ENCODE measurements at places on chromosomes 4 and X.

DNA sequence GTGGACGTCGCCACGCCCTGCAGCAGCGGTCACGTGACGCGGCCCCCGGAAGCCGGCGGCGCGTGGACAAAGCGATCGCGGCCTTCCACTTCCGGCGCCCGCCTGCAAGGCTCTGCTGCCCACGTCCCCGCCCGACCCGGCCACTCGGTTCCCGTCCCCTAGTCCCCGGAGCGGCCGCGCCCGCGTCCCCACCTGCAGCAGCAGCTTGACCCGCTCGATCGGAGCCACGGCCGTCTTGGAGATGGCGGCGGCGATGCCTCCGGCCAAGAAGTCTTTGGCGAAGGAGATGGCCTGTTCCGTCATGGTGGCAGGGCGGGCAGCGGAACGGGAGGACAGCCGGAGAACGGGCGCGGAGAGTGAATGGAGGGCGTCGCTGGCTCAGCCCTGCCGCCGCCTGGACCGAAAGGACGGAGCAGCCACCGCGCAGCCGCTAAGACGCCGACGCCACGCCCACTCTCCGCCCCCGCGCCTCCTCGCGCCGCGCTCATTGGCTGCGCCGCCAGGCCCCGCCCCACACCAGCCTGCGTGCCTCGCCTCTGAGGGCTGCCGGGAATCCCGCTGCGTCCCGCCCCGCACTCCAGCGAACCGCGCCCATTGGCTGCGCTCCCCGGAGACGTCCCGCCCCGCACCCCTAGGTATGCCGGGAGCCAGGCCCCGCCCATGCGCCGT lies at the start of gene SLC25A6:
TSS of gene SLC25A6 (minus strand) at position 407 of the 669 bp plus-strand sequence. CDS start at position 303, 104 bp downstream.
- peak; percentile 99 for DNase-seq

DNA sequence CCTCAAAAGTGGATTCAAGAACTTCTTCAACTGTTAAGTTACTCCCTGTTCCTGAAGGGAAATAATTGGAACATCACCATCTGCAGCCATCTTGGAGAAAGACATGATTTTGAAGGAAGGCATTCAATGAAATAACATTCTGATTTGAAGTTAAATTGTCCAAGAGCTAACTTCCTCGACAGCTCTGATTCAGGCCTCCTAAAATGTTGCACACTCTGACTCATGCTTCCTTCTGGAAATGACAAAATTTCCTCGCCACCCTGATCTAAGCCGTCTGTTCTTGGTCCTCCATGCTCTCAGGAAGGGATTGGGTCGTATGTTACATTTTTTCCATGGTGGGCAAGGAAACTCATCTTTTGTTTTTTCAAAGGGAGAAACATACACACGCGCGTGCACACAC lies 496.9 kb upstream of the DIPK2B start:
- no peak for DNase-seq

DNA sequence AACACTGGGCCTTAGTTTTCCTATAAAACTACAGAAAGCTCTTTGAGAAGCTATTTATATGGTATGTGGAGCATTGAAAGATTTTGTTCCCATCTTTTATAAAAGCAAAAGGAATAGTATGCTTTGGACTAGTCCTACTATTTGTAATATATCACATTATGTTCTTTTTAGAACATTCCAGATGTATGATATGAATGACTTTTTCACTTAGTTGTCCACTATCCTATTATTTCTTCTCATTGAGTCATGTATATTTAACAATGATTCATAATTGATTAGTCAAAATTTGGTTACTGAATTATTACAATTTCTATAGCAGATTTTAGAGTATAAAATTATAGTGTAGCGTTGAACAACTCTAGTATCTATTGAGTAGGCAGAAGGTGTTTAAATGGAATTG lies 34.2 kb downstream of the RASSF6 start:
- no peak for DNase-seq

DNA sequence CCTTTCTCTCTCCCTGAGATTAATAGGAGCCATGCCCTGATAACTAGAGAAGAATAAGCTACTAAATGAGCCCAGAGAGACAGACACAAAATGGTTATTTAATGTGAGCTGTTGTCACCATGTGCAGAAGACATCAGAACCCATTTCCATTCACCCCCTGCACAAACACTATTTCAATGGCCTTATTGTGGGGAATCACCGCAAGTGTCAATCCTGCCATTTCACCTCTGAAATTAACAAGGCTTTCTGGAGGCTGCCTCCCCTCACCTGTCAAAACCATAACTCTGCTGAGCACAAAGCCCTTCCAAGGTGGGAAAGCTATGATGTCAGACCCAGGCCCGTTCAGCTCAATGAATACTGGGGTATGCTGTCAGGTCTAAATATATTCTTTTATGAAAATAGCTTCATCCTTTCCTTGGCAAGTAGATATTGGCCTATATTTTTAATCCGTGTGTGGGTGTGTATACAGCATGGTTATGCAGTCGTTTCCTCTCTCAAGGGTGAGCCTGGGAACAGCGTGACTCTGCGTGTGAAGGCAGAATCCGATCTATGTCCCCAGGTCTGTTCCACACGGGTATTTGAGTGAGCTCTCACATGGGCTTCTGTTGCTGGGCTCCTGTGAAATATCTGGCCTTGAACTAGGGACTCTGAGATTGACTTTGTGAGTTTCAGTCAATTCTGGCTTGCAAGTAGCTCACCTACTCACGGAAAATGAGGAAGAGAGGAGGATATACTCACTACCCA lies 266.3 kb downstream of the FBXW7 start:
- DNase-seq: no peak

DNA sequence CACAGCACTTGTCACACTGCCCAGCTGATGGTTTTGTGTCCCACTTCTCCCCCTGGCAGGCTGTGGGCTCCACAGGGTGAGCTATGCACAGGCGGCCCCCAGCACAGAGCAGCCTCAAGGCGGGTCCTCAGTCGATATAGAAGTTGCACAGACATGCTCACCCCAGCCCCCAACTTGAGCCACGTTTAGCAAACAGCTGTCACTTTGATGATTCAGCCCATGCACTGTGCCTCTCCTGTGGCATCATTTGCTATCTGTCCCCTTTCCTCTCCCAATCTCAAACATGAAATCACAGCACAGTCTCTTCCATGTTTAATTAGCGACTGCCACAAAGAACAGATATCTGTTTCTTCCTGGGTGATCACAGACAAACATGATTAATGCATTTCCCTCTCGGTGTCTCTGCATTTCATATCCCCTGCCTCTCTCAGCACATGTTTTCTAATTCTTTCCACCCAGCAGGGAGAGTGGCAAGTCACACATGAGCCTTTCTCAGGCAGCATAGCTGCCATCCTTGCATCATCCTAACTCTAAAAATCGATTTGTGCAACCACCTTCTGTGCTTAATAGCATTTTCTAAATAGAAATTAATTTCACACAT lies 204.9 kb downstream of the EVC2 start:
- DNase-seq: no peak

DNA sequence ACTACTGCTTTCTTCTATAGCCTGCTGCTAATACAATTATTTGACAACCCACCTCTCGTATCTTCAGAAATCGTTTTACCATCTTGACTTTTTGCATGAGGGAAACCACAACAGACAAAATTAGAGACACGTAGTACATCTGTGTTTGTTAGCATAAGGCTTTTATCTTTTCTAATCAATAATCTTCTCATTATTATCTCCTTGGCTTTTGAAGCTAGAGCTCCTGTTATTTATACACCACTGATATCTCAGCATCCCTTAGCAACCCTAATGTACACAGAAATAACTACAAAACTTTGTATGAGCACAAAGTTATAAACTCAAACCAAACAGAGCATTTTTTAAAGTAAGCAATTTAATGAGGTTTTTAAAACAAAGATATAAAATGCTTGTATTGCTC lies 39.7 kb downstream of the CORIN start:
- DNase-seq: no peak

DNA sequence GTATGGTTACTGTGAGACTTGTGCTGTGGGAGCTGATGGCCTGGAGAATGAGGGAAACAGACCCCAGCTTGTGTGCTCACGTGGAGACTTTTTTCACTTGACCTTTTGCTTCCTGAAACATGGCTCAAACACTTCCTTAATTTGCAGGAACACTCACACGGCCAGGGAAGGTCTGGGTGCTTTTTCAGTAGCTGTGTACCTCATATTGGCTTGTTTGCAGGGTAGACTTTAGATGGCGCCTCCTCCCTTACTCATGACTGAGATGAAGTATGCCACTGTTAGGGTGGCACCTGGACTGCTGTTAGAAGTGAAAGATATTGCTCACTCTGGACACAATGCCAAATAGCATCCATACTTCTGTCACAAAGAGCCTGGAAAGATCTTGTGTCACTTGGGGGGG lies 75.7 kb upstream of the WDR1 start:
- no peak for DNase-seq

- DNase-seq: no peak
Observed at GRCh38 chrX:56564164-56564885, 898 bp downstream of the UBQLN2 start.

DNA sequence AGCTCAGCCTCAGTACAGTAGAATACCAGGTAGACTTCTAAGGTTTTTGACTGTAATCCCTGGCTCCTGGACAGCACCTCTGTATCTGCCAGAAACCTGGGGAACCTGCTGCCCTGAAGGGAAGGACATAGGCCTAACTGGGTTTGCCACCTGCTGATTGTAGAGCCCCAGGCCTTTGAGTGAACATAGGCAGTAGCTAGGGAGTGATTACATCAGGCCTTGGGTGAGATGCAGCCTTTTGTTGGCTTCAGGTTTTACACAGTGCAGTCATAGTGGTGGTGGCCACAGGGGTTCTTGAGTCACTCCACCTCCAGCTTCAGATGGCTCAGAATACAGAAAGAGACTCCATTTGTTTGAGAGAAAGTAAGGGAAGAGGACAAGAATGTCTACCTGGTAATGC lies 19.3 kb downstream of the IQCM start:
- no peak for DNase-seq

DNA sequence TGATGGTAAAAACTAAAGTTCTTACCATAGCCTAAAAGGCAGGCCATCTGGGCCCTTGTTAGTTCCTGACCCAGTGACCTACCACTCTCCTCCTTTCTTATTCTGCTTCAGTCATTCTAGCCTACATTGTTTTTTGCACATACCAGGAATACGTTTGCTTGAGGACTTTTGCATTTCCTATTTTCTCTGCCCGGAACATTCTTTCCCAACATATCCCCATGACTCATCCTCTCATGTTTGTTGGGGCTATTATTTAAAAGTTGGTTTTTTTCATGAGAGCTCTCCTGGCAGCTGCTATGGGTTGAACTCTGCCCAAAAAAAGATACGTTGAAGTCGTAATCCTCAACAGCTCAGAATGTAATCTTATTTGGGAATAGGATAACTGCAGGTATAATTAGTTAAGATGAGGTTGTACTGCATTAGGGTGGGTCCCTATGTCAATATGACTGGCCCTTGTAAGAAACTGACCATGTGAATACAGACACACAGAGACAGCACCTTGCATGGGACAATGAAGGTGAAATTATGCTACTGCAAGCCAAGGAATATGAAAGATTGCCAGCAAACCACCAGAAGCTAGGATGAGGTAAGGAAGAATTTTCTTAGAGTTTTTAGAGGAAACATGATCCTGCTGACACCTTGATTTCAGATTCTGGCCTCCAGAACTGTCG lies 138.3 kb upstream of the PDHA2 start:
- DNase-seq: no peak

DNA sequence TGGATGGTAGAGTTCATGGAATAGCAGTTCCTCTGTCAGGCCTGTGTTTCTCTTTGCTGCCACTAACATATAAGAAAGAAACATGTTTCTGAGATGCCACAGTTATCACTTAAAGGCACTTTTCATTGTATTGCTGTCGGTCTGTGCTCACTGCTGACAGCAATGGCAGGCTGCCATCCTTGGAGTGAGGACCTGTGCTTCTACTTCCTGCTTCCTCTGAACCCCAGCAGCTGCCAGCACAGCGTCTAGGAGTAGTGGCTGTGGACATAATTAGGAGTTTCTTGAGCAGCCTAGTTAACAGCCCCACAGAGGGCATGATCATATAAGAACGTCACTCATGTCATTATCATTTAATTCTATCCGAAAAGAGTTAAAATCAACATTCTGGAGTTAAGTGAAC lies 30.5 kb downstream of the F11 start:
- DNase-seq: no peak

GRCh38 chrX:133414406-133415275 lies 648 bp downstream of the GPC4 start:
- no peak for DNase-seq

DNA sequence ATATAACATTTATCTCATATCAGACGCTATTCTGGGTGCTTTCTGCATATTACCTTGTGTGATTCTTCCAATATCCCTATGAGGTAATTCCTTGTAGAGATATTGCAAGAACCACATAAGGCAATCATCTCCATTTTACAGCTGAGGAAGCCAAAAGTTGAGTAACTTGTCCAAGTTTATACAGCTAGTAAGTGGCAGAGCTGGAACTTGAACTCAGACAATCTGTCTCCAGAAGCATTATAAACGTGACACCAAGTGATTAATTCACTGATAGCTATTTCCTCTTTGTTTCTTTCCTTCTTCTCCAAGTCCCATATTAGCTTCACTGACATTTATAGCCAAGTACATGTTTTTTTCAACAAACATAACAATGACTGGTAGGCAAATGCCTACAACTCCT lies 7.3 kb downstream of the EMCN start:
- no peak for DNase-seq

DNA sequence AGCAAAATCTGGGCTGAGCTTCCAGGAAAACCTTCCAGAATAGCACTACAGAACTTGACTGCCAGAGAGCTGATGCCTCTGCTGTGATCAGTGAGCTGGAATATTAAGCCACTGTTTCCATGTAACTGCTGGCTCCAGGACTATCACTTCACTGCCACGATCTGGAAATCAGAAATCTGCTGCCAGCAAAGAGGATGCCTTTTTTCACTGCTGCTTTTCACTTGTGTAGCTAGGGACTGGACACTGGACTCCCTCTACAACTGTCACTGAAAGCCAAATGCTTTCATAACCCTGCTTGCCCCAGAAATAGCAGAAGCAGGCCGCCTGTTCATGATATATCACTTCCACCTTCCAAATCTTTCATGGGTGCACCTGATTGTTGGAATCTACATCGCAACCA lies 9.4 kb upstream of the AP1S2 start:
- no peak for DNase-seq

Data from stimulated activated CD8-positive, alpha-beta memory T cell treated with anti-CD3 and anti-CD28 coated beads, Interleukin-4, amount 100 ng/mL, for 4 hours (primary cell).